ENCODE measurements at places on chromosomes 6 and 20. TPM values are rescaled to one million over a fixed set of nuclear protein-coding genes. Genes with fewer than 3 reads are reported as not detected.

Gene CRISP3
- total RNA-seq, result 0.08 TPM

Gene NKX2-4
- total RNA-seq, result not detected

Gene ABHD16A
- total RNA-seq, result 59.4 TPM

Gene NOP56
- 63.7 TPM for total RNA-seq

GRCh38 chr20:675453-676314 lies at the start of gene SCRT2:
Gene SCRT2 (minus strand): TSS chr20:675802. CDS start chr20:675601, 201 bp downstream.
- no peak within 1 kb of the TSS for H3K4me3 ChIP-seq
- no peak within 1 kb of the TSS for H3K27ac ChIP-seq
- H3K27me3 ChIP-seq, result no peaks in the 10 kb centered on the region
- peaks cover 6% of the 10 kb centered on the region for H3K4me1 ChIP-seq
- H3K36me3 ChIP-seq, result no peaks in the 10 kb centered on the region
- DNase-seq, result peak; percentile 86

GRCh38 chr20:32231245-32231644 lies 23.6 kb downstream of the POFUT1 start:
- peaks cover 53% of the 10 kb centered on the region for H3K4me1 ChIP-seq
- no peaks in the 10 kb centered on the region for H3K27me3 ChIP-seq
- H3K27ac ChIP-seq, result no peak overlapping the region
- no peak for DNase-seq
- H3K36me3 ChIP-seq, result peaks cover 37% of the 10 kb centered on the region
- no peak overlapping the region for H3K4me3 ChIP-seq

DNA sequence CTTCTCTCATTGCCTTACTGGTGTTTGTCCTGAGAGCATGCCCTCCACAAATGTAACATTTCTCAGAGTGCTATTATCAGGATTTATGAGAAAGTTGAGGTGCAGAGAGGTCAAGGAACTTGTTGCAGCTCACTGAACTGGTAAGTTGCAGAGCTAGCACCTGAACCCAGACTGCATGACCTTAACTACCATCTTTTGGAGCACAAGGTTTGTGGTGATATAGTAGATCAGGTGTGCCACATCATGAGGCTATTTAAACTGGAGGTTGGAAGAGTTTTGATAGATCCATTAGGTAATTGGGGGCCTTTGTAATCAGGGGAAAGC lies 112.0 kb upstream of the CITED2 start:
- no peaks in the 10 kb centered on the region for H3K27me3 ChIP-seq
- H3K36me3 ChIP-seq, result no peaks in the 10 kb centered on the region
- DNase-seq, result no peak
- H3K27ac ChIP-seq, result peak overlapping the region; percentile 76
- peaks cover 39% of the 10 kb centered on the region for H3K4me1 ChIP-seq

GRCh38 chr20:11813106-11813890 lies 104.4 kb upstream of the BTBD3 start:
- no peaks in the 10 kb centered on the region for H3K36me3 ChIP-seq
- H3K4me1 ChIP-seq, result no peaks in the 10 kb centered on the region
- H3K4me3 ChIP-seq, result no peak overlapping the region
- H3K27me3 ChIP-seq, result no peaks in the 10 kb centered on the region

DNA sequence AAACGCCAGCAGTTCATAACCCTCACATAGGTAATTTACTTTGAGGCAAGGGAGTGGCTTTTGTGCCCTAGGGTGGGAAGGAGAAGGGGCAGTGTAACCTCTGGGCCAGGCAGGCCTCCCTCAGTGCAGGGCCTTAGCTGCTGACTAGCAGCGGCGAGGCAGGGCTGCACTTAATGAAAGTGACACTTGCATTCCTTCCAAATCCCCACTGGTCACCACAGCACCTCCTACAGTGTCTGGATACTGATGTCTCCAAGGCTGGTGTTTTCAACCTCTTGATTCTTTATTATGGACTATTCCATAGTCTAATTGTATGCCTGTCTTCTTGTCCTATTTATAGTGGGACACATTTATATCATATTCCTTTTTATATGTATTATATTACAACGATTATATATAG lies 152.7 kb downstream of the LY86 start:
- H3K27me3 ChIP-seq, result no peaks in the 10 kb centered on the region
- no peaks in the 10 kb centered on the region for H3K4me1 ChIP-seq
- no peak for DNase-seq
- no peak overlapping the region for H3K27ac ChIP-seq
- no peak overlapping the region for H3K4me3 ChIP-seq
- H3K36me3 ChIP-seq, result no peaks in the 10 kb centered on the region

- H3K4me3 ChIP-seq, result no peak overlapping the region
- H3K27me3 ChIP-seq, result no peaks in the 10 kb centered on the region
- no peaks in the 10 kb centered on the region for H3K36me3 ChIP-seq
- no peaks in the 10 kb centered on the region for H3K4me1 ChIP-seq
Observed at GRCh38 chr6:62775427-62776022, 435.7 kb upstream of the FKBP1C start.

DNA sequence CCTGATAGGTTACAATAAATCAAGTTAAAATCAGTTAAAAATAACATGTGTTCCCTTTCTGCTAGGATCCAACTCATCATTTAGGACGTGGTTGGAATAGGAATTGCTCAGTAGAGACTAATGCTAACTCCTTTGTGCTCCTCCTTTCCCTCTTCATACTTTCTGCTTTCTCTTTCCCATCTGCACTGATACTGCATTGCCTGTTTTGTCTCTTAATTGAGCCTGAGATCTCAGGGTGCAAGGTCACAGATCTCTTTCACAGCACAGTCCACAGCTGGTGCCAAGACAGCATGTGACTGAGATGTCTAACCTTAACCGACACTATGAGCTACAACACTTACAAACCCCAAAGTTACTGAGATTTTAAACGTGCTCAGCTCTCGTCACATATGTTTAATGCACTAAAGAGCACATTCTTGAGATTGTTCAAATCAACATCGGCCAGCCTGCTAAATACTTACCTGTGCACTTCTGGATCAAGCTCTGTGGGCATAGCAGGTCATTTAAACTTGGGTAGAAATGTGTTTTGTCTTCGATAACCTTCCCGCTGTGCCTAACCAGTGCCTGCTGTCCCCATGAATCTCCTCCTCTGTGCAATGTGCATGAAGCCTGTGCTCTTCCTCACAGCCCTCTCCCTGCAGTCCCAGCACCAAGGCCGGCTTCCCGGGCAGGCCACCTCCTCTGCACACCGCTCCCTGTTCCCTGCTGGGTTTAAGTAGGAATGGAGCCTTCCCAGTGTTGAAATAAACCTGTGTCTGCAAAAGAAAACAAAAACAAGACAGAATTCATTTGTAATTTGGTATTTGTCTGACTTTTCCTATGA lies 39.6 kb upstream of the AFDN start:
- H3K27me3 ChIP-seq, result no peaks in the 10 kb centered on the region
- no peak for DNase-seq
- H3K27ac ChIP-seq, result peak overlapping the region; percentile 5
- peaks cover 34% of the 10 kb centered on the region for H3K4me1 ChIP-seq

- DNase-seq, result no peak
- no peak overlapping the region for H3K4me3 ChIP-seq
- no peaks in the 10 kb centered on the region for H3K36me3 ChIP-seq
- H3K27ac ChIP-seq, result no peak overlapping the region
- peaks cover 4% of the 10 kb centered on the region for H3K4me1 ChIP-seq
Observed at GRCh38 chr6:89434954-89435353, 2.0 kb downstream of the ANKRD6 start.

DNA sequence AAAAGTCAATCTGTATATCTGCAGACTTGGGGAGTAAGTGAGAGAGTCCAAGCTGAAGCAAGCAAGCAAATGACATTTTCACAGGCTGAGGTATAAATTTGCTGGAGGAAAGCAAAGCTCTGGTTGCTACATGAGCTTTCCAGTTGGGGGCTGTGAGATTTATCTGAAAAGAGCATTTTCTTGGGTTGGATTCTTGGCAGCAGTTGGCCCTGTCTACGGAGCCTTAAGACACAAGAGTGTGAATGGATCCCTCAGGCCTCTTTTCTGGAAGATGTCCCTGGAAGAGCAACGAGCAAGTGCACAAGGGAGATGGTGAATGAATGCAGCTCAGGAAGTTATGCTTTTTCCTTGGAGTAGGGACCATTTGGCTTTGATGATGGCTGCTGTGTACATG lies 30.8 kb downstream of the ISM1 start:
- H3K4me3 ChIP-seq, result no peak overlapping the region
- no peak for DNase-seq
- peaks cover 8% of the 10 kb centered on the region for H3K4me1 ChIP-seq
- H3K36me3 ChIP-seq, result no peaks in the 10 kb centered on the region
- no peaks in the 10 kb centered on the region for H3K27me3 ChIP-seq

- no peak overlapping the region for H3K4me3 ChIP-seq
- no peaks in the 10 kb centered on the region for H3K27me3 ChIP-seq
- H3K36me3 ChIP-seq, result no peaks in the 10 kb centered on the region
- H3K27ac ChIP-seq, result no peak overlapping the region
Observed at GRCh38 chr6:109050447-109051102, 44.1 kb downstream of the SESN1 start.
